ENCODE measurements at places on chromosomes 2 and 18. TPM values are rescaled to one million over a fixed set of nuclear protein-coding genes. Genes with fewer than 3 reads are reported as not detected.

The OTX1 gene
- total RNA-seq = not detected

The ACVR2A gene
- 25.2 TPM for total RNA-seq

- no peak overlapping the region for H3K27ac ChIP-seq
- no peak for DNase-seq
- no peaks in the 10 kb centered on the region for H3K27me3 ChIP-seq
- no peaks in the 10 kb centered on the region for H3K36me3 ChIP-seq
- H3K4me1 ChIP-seq = no peaks in the 10 kb centered on the region
- H3K4me3 ChIP-seq = no peak overlapping the region
Observed at GRCh38 chr2:156818944-156819343, 382.8 kb downstream of the GPD2 start.

DNA sequence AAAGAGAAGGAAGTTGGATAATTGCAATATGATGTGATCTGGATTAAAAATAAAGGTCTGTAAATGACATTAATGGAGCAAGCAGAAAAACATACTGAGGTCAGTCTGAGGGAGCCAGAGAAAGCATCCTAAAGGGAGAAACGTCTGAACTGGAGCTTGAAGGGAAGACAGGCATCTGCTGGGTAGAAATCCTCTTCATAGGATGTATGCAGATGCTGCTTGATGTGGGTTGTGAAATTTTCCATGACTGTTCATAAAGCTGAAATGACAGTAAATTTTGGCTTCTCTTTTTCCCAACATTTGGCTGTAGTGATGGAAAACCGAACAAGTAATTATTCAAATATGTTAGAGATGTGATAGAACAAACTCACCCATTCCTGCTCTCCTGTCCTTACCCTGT is 287.6 kb downstream of the CAMKMT start:
- no peaks in the 10 kb centered on the region for H3K27me3 ChIP-seq
- no peaks in the 10 kb centered on the region for H3K36me3 ChIP-seq
- no peak overlapping the region for H3K27ac ChIP-seq

DNA sequence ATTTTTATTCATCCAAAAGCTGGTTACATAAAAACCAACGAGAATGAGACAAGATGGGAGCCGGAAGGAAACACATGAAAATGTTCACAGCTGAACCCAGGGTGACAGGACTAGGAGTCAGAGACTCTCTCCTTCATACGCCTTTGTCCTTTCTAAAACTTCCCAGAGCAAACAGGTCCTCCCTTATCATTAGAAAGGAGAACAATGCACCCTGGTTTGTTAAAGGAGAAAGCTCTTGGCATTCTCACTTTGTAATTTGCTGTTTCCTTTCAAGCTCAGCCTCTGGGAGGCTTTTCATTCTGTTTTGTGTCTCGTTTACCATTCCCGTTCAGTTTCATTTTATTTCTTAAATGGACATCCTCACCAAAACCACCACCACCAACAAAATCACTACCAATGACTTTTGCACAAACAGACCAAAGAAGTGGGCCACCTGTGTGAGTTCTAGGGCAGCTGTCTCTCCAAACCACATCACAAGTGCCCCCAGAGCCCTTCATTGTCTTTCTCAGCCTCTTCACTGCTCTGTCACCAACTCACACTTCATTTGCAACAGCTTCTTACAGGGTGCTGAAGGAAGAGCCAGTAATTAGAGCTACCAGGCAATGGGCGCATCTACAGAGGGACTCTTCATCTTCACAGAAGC is 105.3 kb downstream of the HDAC4 start:
- H3K4me1 ChIP-seq = peaks cover 5% of the 10 kb centered on the region
- no peak for DNase-seq
- no peak overlapping the region for H3K4me3 ChIP-seq
- no peaks in the 10 kb centered on the region for H3K27me3 ChIP-seq
- H3K27ac ChIP-seq = no peak overlapping the region

Data from astrocyte (in vitro differentiated cells and primary cell).